ENCODE measurements at places on chromosomes 11 and 22. TPM values are rescaled to one million over a fixed set of nuclear protein-coding genes. Genes with fewer than 3 reads are reported as not detected.

Gene ZBTB16
- under 0.01 TPM for total RNA-seq

Gene IGLL5
- not detected for total RNA-seq

Gene MS4A1
- not detected for total RNA-seq

Gene SLC43A3
- 77.2 TPM for total RNA-seq

Gene XRCC6
- 298 TPM for total RNA-seq

Gene VPREB1
- total RNA-seq, result not detected

Gene ADORA2A
- 1.2 TPM for total RNA-seq

Gene OR10A2
- total RNA-seq, result not detected

Gene SLN
- not detected for total RNA-seq

Gene MARK2
- total RNA-seq, result 10.2 TPM

Gene SLC15A3
- total RNA-seq, result 4.8 TPM

Gene ALDH3B2
- 0.15 TPM for total RNA-seq

Gene CD59
- total RNA-seq, result 519 TPM

Gene TMEM223
- total RNA-seq, result 19.0 TPM

Gene PARVG
- not detected for total RNA-seq

Gene C11orf52
- total RNA-seq, result 0.66 TPM

Gene SCGB1A1
- not detected for total RNA-seq

Gene OR2AG1
- total RNA-seq, result not detected

Gene ASCL2
- total RNA-seq, result not detected

Gene FBLN1
- 726 TPM for total RNA-seq

Gene F2
- total RNA-seq, result not detected

Data from smooth muscle cell of trachea (primary cell).